Thyroid gland (tissue), 4 donors: ENCODE measurements at places on chromosomes 6 and 20.

DNA sequence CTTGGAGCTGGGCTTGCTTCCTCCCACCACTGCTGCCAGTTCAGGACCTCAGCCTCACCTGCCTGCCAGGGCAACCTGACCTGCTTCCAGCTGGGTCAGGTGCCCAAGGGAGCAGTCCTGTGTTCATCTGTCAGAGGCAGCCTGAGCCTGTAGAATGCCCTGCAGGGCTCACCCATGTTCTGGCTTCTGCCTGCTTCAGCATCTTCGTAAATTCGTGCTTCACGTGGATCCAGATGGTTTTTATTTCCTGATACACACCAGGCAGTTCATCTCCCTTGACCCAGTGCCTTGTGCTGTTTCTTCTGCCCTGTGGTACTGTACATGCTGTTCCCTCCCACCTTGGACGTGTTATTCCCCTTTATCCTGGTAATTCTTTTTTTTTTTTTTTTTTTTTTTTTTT, 50.2 kb downstream of the ARID1B start:
- DNase-seq, result no peak

DNA sequence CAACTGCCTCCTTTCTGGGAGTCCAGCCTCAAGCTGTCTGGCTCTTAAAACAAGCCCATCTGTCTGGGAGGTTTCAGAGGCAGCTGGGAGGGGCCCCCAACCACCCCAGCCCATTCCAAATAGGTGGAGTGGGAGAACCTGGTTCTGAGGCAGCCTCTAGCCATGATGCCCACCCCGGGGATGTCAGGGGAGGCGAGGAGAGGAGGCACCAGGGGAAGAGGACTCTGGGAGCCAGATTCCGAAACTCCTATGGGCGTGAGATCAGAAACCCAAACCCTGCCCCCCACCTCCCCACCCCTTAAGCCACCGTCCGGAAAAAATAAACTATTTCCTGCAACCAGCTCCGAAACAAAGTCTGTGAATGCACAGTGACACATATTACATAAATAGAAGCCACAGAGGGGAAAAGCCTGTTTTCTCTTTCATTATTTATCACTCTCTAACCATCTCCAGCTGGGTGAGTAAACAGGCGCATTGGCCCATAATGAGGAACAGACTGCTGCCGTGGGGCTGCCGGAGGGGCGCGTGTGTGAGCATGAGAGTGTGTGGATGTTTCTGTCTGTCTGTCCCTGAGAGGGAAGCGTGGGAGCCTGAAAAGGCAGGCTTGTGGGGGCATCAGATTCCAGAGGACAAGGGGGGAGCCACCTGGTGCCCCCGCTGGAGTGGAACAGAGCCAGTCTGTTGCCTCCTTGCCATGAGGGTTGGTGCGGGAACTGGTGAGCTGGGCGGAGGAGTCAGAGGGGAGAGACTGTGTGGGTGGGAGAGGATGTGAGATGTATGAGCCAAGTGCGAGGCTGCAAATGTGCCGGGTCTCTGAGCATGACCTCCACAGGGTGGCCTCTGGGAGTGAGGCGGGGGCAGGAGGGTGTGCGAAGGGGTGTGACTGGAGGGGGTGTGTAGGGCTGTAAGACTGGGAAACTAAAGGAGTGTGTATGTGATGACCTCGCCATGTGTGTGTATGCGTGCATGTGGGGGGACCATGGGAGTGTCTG, 14.3 kb upstream of the FOXP4 start:
- DNase-seq, result no peak

GRCh38 chr6:55969526-55969925, 94.1 kb upstream of the BMP5 start:
- DNase-seq, result no peak

GRCh38 chr6:22421198-22421597, 124.4 kb upstream of the PRL start:
- no peak for DNase-seq

DNA sequence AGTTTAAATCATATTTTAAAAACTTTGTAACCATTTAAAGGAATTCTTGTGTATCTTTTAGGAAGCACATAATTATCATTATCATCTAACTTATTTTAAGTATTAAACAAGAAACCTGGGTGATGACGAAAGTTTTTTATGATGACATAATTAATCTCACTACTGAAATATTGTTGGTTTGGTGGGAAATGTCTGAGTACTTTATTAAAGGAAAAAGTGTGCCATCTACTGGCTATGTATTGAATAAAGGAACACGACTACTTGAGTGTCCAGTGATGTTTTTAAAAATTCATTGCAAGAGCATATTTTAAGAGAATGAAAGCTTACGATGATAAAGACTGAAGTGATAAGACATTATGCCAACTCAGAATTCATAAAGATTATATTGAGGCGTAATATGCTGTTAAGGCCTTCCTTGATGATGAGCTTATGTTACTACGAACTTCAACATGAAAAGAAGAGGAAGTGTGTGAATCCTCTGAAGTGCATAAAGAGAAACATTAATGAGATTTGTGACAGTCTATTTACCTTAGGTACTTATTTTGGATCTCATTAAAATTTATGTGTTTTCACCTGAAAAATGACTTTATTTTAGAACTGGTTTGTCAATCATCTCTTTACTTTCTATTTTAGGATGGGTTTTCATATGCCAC, 12.0 kb upstream of the TRMT11 start:
- no peak for DNase-seq
